ENCODE measurements at places on chromosomes 1 and 21.

- peak; percentile 6 for DNase-seq
Measured at GRCh38 chr1:87642581-87643221, 314.0 kb downstream of the LMO4 start.

DNA sequence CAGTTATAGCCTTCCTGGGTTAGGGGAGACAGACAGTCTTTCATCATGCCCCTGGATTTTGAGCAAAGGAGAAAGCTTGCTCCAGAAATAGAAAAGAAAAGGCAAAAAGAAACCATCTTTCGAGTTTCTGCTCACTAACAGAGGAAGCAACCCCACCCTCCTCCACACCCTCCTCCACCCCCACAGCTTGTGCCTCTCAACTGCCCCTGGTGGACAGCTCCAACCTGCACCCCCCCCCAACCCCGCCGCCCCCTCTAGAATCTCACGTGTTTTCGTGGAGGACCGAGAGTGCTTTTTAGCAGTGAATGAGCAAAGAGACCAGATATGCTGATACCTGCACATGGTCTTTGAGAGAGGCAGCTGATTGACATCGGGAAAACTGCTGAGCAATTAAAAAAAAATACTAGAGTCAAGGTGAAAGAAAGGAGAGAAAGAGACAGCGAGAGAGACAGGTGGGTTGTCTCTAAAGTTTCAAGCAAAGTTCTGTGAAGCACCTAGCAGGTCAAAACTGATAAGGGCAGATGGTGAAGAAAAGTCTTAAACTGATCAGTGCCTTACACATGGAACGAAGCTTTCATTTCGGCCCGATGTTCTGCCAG lies 358.3 kb downstream of the KIF26B start:
- DNase-seq: peak; percentile 4

- DNase-seq: peak; percentile 47
Measured at GRCh38 chr1:182625719-182626504, 21.7 kb upstream of the RGS16 start.

DNA sequence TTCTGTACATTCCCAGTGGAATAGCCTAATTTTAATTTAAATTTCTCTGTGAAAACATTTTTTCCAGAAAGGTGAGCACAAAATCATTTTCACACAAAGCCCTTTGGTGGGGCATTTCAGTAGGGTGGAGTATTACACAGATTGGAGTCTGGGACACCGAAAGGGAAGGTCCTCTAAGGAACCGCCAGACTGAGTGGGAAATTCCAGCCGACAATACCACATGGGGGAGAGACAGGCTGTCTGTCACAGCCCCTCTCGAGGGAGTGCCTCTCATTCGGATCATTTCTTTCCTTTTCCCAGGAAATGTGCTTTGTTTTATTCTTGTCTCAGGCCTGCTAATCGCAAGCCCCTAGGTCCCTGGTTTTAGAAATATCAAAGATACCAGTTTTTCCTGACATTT lies 150.6 kb upstream of the HOOK1 start:
- no peak for DNase-seq

DNA sequence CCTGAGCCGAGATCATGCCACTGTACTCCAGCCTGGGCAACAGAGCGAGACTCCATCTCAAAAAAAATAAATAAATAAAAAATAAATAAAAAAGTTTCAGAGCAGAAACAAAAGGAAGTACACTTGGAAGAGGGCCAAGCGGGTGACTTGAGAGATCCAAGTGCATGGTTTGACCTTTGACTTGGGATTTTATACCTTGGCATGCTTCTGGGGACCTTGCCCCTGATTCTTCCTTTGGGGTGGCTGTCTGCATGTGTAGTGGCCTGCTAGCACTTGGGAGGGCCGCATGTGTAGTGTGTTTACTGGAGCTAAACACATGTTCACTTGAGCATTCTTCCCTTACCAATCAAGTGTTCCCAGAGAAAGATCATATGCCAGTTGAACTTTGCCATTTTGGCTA lies 114.0 kb downstream of the DTL start:
- no peak for DNase-seq

DNA sequence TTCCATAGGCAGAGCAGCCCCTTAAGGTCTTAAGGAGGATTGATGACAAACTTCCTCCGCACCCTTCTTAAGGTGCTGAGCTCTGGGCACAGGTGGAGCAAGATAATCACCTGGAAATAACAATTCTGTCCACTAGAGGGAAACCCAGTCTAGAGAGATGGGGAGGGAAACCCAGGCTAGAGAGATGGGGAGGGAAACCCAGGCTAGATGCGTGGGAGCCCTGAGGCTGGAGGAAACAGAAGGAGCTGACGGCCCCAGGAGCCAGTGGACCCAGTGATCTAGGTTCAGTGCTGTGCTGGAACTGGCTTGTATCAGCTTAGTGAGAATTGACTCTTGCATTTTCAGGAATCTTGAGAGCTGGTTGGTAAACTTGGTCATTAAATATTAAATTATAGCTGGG lies 17.8 kb upstream of the MYCL start:
- peak; percentile 39 for DNase-seq

DNA sequence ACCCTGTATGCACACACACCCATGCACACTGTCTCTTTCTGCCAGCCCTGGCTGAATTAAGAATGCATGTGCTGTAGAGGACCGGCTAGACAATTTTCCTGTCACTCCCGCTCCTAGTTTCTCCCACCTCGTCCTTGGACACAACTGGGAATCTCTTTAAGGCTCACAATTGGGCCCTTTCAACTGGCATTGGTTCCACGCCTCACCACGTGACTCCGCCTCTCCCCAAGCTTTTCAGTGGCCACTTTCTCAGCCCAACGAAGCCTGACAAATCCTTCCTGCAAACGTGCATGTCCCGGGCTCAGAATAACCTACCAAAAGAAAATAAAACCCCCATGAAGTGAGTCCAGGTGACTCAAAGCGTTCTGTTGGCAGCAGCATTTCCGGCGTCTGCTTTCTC lies 33.8 kb downstream of the FBXO2 start:
- DNase-seq: no peak

GRCh38 chr1:156089704-156090103 lies 7.4 kb upstream of the MEX3A start:
- DNase-seq: no peak

DNA sequence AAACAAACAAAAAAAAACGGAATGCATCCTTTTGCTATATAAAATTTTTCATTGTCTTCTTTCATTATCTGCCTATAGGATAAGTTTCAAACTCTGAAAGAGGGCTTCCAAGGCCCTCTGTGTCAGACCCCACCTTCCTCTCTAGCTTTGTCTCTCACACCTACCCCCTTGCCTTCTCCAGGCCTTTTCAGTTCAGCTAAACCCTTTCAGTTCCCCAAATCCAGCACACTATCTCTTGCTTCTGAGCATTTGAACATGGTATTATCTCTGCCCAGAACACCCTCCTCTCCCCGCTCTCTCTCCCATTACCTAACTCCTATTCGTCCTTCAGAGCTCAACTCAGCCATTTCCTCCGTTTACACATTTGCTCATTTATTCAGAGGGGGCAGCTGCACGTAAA lies 35.7 kb downstream of the C1orf216 start:
- DNase-seq: no peak

DNA sequence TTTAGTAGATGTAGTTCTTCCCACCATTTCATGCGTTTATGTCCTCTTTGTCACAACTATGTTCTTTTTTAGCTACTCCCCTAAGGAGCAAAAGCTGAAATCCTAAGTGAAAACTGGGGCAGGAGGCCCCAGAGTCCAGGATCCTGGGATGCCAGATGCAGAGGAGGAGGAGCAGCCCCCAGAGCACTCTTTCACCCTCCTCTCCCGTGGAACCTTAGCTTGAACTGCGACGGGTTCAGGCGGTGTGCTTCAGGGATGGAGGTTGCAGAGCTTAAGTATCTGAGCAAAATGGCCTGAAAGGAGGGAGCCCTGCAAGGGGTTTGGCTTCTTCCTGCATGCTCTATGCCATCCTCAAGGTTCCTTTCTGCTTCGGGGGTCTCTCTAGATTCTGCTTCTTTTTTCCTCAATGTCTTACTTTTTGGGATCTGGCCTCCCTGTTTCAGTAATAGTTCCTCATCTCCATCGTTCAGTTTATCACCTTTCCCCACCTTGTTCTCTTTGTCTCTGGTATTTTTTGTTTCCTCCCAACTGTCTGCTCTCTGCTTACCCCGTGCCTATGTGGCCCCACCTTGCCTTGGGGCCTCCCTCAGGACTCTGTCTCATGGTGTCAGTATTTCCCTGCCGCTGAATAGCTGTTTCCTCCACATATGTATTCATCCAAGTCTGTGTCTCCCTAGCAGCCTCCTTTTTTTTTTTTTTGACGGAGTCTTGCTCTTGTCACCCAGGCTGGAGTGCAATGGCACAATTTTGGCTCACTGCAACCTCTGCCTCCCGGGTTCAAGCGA lies 2.7 kb upstream of the NHLH1 start:
- no peak for DNase-seq

DNA sequence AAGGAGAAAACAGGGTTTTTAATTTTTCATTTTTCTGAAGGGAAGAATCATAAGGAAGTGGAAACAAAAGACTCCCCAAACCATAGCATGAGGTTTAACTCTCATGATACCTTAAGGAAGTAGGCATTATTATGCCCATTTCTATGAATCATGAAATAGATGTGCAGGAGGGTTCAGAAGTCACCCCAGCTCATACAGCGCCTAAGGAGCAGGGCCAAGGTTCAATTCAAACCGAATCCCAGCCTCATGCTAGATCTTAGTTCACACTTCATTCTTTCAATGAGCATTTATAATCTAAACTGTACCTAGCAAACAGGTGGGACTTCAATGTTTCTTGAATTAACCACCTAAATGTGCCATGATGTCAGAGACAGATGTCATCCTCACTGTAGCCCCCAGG lies 111.9 kb upstream of the SLC25A33 start:
- no peak for DNase-seq

- no peak for DNase-seq
Measured at GRCh38 chr1:6584126-6585080, 4.6 kb downstream of the ZBTB48 start.

DNA sequence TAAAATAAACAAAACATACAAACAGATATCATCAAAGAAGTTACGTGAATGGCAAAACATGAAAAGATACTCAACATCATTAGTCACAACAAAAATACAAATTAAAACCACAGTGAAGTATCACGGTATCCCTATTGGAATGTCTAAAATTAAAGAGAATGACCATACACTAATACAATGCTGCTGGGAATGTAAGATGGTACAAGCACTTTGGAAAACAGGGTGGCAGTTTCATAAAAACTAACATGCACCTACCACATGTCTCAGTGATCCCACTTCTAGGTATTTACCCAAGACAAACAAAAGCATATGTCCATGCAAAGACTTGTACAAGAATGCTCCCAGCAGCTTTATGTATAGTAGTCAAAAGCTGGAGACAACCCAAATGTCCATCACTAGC lies 69.1 kb downstream of the HSF2BP start:
- DNase-seq: peak; percentile 80

GRCh38 chr1:117093870-117094621 lies 27.5 kb downstream of the TRIM45 start:
- DNase-seq: peak; percentile 77

- DNase-seq: peak; percentile 19
Measured at GRCh38 chr1:7331926-7332535, 439.1 kb upstream of the VAMP3 start.

DNA sequence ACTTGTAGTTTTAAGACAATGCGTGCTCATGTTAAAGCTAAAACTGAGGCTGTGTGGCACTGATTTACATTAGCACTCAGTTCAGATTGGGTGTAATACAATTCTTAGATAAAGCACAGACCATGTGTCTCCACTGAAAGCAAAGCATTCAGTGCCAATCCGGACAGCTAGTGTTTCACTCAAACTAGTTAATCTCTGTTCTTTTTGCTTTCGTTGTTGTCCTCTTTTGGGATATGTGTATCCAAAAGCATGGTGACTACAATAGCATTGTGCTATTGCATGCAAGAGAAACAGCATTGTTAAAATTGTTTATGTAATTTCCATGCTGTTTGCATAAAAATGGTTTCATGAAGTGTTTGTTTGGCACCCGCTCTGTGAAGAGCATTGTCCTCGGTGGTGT lies 54.6 kb downstream of the F3 start:
- DNase-seq: no peak

- DNase-seq: peak; percentile 78
Measured at GRCh38 chr1:170704256-170704655, 40.3 kb downstream of the PRRX1 start.

DNA sequence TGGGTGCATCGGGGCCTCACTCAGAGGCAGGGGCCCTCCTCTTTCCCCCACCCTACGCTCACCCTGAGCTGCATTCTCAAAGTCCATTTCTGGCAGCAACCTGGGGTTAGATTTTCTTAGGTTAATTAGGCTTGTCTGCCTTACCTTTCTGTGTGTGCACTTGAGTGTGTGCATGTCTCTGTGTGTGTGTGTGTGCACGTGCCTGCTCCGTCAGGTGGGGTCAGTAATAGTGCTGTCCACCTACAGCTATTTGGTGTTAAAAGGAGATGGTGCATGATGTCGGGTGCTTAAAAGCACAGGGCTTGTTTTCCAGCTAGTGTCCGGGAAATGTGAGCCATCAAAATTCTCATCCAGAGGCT lies 257.9 kb downstream of the CAMTA1 start:
- DNase-seq: no peak

- DNase-seq: peak; percentile 90
Measured at GRCh38 chr1:210291786-210292230, 36.9 kb upstream of the HHAT start.

DNA sequence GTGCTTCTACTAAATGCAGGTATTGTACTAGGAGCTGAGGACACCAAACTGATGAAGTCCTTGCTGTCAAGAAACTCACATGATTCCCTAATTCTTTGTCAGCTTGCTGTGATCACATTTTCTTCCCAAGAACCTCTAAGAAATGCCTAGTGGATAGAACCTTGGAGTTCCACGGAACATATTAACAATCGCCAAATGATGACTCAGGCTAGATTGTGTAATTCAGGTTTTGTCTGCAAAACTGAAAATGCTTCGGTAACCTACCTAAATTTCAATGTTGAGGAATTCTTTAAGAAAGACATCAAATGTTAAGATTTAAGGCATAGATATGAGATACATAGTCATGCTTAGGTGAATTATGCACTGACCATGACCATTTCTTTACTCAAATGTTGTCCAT lies 1.7 kb upstream of the GADD45A start:
- DNase-seq: peak; percentile 67

GRCh38 chr1:67892476-67893125 lies 59.3 kb upstream of the GNG12 start:
- DNase-seq: peak; percentile 53

- DNase-seq: no peak
Measured at GRCh38 chr1:204683284-204684205, 2.0 kb downstream of the LRRN2 start.

Measured in fibroblast of skin of back (primary cell).